Naive thymus-derived CD4-positive, alpha-beta T cell (primary cell): ENCODE measurements at places on chromosomes 6 and 20.

DNA sequence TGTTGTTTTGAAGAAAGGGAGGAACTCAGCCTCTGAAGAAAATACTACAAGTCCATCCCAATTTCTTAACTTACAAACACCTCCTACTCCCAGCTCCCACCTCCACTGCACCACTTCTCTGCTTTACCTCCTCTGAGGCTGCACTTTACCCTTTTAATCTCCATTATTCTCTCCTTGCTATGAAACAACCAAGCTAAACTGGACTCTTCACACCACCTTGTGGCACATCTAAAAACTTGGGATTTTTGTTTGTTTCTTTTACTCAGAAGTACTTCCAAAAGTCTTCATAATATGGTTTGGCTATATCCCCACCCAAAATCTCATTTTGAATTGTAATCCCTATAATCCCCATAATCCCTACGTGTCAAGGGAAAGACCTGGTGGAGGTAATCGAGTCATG, 142.2 kb downstream of the MOXD1 start:
- no peaks in the 10 kb centered on the region for H3K36me3 ChIP-seq
- H3K27me3 ChIP-seq: no peaks in the 10 kb centered on the region
- H3K4me1 ChIP-seq: no peaks in the 10 kb centered on the region
- H3K4me3 ChIP-seq: no peak overlapping the region
- DNase-seq: no peak

- H3K4me3 ChIP-seq: no peak overlapping the region
- no peaks in the 10 kb centered on the region for H3K4me1 ChIP-seq
- H3K36me3 ChIP-seq: no peaks in the 10 kb centered on the region
- DNase-seq: no peak
Measured at GRCh38 chr6:101585501-101585900, 192.0 kb downstream of the GRIK2 start.

DNA sequence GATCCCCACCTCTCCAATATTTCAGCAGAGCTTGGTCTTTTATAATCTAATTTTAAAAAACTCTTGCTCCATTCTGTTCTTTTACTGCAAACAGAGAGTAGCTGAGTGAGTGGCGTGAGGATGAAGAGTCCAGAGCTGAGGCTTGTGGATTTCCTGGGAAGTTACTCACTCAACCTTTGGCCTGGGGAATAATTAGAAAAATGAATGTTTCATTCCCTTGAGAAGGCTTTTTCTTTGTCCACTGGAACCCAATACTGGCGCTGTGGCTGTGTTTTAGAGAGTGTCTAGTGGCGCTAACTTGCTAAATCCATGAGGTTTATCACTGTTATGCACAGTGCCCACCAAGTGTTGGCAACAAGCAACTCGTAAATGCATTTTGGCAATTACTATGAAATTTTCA, 251.5 kb downstream of the HIVEP2 start:
- no peaks in the 10 kb centered on the region for H3K36me3 ChIP-seq
- DNase-seq: no peak
- H3K27me3 ChIP-seq: no peaks in the 10 kb centered on the region
- no peak overlapping the region for H3K27ac ChIP-seq
- peaks cover 7% of the 10 kb centered on the region for H3K4me1 ChIP-seq

- H3K36me3 ChIP-seq: no peaks in the 10 kb centered on the region
- no peak overlapping the region for H3K27ac ChIP-seq
- H3K4me3 ChIP-seq: no peak overlapping the region
Measured at GRCh38 chr6:156809034-156809433, 31.9 kb downstream of the ARID1B start.

- no peak overlapping the region for H3K4me3 ChIP-seq
- no peak overlapping the region for H3K27ac ChIP-seq
- no peaks in the 10 kb centered on the region for H3K36me3 ChIP-seq
- H3K4me1 ChIP-seq: no peaks in the 10 kb centered on the region
- no peaks in the 10 kb centered on the region for H3K27me3 ChIP-seq
- no peak for DNase-seq
Measured at GRCh38 chr6:700490-700889, 7.6 kb upstream of the EXOC2 start.

DNA sequence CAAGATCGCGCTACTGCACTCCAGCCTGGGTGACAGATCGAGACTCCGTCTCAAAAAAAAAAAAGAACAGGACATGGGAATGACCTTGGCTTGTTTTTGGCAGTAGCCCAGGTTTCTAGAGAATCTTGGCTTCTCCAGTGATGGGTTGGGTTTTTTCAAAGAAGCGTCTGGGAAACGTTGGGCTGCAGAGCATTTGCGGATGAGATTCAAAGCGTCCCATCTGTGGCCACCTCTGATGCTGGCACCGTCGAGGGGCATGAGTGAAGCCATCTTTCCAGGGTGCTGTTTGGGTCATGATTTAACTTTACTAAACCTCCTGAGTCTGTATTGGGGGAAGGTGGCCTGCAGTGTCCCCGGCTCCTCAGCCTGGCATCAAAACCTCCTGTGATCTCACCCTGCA, 43.2 kb upstream of the SRF start:
- no peak overlapping the region for H3K4me3 ChIP-seq
- H3K27me3 ChIP-seq: no peaks in the 10 kb centered on the region
- H3K27ac ChIP-seq: no peak overlapping the region
- no peak for DNase-seq
- no peaks in the 10 kb centered on the region for H3K4me1 ChIP-seq

DNA sequence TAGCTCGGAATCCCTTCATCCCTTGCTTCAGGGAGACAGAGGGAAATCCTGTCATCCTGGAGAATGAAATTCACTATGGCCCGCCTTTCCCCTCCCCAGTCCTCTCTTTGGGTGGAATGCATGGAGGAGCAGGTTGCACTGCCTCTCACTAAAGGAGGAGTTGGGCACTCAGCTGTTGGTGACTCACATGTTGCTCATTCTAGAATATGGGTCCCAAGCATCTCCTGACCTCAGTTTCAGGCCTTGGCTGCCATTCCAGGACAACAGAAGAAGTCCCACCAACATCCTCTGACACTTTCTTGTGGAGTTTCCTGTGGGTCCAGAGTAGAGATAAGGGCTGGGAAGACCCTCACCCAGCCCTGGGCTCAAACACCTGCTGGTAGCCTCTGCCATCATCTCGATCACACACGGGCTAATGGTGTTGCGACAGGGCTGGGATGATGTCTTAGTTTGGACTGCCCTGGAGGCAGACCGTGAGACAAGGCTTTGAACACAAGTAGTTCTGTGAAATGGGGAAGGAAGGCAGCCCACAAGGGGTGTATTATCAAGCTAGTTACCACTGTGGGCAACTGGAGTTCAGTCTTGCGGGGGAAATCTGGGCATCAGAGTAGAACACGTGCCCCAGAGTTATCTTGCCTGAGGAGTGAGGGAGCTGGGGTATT, 52.4 kb upstream of the RNF24 start:
- no peak overlapping the region for H3K4me3 ChIP-seq
- no peak overlapping the region for H3K27ac ChIP-seq
- no peaks in the 10 kb centered on the region for H3K27me3 ChIP-seq
- no peaks in the 10 kb centered on the region for H3K4me1 ChIP-seq
- no peak for DNase-seq

DNA sequence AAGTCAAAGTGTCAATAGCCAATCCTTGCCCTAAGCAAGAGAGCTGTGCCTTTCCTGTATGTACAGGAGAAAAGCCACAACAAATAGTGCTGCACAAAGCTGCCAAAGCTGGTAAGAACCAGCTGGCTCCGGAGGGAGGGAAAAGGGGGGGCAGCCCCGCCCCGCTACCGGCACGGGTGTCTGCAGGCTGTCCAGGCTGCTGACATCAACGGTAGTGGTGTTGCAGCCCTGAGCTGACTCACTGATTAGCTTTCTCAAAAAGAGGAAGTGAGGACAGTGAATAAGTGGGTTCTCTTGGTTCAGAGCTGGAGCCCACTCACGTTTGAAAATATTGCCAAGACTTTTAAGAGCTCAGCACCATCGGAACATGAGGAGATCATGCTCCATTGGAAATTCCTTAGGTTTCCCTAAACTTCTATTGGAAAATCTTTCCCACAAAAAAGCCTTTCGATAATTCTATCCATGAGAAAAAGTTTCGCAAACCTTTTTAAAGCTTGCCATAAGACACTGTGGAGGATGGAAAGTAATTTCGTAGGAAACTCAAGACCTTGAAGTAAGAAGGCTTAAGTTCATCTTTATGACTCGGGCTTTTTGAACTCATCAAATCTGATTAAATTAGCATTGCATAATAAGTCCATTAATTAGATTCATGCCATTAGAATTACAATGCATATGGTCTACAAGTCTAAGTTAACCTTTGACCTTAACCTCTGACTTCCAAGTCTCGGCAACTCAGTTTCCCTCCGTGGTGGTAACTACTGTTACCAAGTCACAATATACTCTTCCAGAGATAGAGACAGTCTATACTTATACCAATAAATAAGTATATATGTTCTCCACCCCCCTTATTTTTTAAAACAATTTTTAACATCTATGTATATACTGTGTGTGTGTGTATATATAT, 67.0 kb downstream of the TNFRSF21 start:
- H3K36me3 ChIP-seq: no peaks in the 10 kb centered on the region
- no peak overlapping the region for H3K4me3 ChIP-seq
- H3K4me1 ChIP-seq: no peaks in the 10 kb centered on the region
